ENCODE measurements at places on chromosomes 2 and 18. TPM values are rescaled to one million over a fixed set of nuclear protein-coding genes. Genes with fewer than 3 reads are reported as not detected.
A peak's percentile ranks its signal among the peaks of the same experiment; 100 is the strongest.

DNA sequence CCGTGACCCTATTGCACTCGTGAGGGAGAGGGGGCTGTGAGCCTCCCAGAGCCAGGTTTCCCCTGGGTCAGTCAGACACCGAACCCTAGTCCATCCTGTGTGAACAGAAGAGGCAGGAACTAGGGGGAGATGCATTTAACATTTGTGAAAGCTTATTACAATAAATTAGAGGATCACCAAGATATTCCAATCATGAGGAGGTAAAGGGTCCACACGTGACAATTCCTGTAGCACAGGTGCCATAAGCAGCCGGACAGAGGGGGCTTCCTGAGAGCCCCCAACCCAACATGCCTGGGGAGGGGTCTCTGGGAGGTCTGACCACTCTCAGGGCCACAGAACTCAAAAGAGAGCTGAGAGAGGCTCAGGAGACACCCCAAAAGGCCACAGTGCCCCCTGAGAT, 93.3 kb downstream of the KCNF1 start:
- no peak for DNase-seq

GRCh38 chr2:41900101-41900577, 147.7 kb upstream of the PKDCC start:
- DNase-seq: no peak

DNA sequence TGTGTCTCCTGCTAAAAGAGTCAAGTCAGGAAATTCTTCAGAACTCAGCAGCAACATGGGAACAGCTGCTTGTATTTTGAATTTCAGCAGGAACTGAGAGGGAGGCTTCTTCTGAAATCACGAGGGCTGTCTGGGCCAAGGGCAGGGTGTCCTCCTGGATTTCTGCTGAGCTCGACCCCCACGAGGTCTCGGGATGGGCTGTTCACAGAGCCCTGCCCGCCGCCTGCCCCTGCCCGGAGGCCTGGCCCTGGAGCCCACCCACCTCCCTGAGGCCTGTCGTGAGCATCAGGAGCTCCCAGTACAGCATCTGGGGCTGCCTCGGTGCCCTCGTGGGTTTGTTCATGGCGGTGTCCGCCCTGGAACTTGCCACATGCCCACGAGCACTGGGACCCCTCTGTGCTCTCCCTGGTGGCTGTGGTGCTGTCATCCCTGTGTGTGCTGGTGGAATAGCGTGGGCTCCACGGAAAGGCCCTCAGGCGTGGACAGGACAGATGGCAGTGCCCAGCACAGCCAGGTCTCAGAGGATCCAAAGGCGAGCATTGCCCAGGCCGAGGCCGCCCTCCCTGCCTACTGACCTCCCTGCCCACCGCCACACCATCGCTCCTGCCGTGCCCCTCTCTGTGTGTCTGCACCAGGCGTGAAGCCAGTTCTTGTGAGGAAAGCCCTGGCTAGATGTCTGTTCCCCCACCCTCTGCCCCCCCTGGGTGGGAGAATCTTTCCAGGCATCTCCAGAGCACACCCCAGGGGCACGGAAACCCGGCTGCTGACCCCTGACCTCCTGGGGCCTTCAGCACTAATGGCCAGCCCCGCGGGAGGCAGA, 25.9 kb downstream of the RAMP1 start:
- no peak for DNase-seq

- DNase-seq: no peak
Measured at GRCh38 chr2:36351736-36352349, 3.7 kb upstream of the CRIM1 start.

DNA sequence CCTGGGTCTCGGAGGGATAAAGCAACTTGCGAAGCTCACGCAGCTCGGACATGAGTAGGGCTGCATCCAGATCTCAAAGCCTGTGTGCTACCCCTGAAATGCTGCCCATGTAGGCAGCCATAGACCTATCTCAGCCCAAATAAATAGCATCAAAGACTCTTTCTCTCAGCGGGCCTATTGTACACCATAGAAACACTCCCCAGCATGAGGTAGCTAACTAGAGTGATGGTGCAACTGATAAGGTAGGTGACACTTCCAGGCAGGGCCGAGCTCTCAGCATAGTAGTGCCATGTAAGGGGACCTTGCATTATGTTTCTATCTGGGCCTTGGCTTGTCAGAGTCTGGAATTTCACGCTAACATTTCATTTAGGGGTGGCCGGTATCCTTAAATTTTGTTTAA, 52.4 kb downstream of the RABL2A start:
- DNase-seq: no peak

DNA sequence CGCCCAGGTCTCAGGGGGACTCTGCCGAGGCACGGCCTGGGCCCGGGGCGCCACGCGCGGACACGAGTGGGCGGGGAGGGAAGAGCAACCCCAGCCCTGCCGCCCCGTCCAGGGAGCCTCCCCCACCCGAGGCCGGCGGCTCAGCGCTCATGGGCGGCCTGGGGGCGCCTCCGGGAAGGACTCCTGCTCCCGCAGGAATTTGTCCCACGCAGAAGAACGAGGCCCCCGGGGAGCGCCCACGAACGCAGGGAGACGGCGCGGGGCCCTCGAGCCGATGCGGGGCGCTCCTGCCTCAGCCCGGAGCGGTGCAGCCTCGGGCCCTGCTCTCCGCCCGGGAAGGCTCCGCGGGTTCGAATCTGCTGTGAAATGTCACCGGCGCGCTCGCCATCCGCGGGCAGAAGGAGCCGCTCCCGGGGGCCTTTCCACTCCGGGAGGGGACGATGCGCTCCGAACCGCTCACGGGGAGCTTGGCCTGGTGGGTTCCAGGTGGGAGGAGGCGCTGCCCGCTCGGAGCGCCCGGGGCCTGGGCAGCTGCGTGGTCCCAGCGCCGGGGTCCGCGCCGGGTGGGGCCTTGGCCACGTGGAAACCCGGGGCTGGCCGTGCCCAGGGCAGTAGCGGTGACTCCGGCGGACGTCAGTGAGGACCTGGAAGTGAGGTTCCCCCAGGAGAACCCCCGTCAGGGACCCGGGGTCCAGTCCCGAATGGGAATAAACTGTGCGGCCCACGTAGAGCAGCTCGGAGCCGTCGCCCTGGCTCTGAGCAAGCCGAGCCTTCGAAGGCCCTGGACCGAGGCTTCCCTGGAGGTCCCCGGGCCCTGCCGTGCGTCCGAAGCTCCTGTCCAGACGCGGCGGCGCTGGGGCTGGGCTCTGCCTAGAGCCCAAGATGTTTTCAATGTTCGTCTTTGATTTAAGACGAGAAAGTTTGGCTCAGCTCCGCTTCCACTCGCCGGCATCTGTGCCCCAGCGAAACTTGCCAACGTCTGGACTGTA, 41.4 kb upstream of the CTDP1 start:
- DNase-seq: peak; percentile 68

- DNase-seq: no peak
Measured at GRCh38 chr2:204027091-204027490, 90.5 kb downstream of the ICOS start.

DNA sequence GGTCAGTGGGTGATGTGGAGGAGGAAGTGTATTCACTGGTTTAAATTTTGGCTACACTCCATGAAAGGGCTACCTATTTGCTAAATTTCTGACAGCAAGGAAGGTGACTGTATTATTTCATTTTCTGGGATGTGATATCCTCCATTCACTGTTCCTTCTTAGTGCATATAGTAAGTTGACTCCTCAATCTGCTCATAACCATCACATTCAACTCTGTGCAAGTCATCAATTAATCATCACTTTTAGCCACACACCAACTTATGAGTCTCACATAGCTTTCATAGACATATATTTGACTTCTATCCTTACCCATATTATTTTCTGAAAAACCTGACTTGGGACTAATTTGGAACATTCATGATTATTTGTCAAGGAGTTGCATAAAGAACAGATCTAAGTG, 16.9 kb downstream of the KLHL41 start:
- DNase-seq: no peak

DNA sequence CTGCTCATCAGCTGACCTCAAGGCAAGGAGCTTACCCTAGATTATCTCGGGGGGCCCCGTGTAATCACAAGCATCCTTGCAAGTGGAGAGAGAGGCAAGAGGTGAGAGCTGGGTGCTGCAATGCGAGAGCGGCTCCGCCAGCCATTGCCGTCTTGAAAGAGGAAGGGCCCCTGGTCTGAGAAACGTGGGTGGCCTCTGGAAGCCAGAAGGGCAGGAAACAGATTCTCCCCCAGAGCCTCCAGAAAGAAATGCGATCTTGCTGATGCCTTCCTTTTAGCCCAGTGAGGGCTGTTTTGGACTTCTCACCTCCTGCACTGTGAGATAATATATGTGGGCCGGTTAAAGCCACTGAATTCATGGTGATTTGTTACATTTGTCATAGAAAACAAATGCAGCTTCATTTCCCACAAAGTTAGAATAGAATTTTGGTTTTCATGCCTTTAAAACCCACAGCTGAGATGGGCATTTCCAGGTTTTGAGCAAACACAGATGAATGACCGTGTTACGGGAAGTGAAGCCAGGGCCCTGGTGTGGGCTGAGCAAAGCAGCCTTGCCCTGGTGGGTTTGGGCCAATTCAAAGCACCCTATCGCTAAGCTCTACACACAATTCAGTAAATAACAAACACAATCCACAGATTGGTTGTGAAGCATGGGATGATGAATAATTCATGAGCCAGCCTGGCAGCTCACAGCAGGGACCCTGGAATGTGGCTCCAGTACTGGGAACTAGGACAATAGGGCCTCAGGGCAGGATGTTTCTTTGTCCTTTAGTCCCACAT, 319.9 kb upstream of the HS6ST1 start:
- no peak for DNase-seq

The TNFRSF11A gene
- 2.7 TPM for total RNA-seq

- DNase-seq: no peak
Measured at GRCh38 chr2:85057226-85057962, 75.8 kb upstream of the TCF7L1 start.

GRCh38 chr2:229689307-229689839, 25.0 kb downstream of the DNER start:
- DNase-seq: no peak

The RAX gene
- not detected for total RNA-seq

DNA sequence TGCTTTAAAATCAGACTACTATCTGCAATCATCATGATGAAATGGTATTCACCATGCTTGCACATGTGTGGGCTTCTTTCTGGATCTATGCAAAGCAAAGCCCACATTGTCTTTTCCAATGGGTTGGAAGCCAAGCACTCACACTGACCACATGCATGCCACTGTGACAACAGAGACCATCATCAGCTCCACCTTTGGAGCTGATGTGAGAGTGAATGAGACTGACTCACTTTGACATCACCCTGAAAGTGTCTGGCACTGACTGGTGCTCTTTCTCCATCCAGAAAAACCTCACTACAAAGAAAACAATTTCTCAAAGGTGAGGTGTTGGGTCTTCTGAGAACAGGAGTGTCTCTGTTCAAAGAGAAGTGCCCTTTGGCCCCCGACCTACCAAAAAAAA, 4.7 kb downstream of the MYO5B start:
- no peak for DNase-seq

The PRKAG3 gene
- not detected for total RNA-seq

GRCh38 chr2:122867941-122868340, 1112.5 kb downstream of the TSN start:
- no peak for DNase-seq

The FN1 gene
- total RNA-seq: 5,098 TPM

DNA sequence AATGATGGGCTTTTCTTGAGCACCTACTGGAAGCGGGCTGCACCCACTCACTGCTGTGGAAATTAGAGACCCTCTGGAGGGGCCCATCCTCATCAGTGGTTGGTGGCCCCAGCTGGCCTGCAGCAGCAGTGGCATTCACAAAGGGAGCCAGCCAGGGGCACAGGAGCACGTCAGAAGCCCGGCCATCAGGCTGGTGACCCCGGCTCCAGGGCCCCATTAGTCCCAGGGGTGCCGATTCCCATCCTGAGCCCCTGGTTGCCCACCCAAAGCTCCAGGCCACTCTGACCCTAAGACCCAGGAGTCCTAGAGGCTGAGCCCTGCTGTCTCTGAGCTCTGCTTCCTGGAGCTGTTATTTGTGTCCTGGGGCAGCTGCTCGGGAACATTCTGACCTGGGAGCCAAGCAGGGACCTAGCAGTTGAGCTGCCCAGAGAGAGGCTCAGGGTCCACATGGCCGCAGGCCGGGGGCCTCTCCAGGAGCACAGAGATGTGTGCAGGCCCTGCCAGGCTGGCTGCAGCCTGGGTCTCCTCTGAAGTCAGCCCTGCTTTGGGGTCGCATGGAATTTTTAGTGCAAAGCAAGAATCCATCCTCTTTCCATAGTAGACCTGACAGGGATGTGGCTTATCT, 207.2 kb downstream of the KLHL29 start:
- DNase-seq: peak; percentile 60

GRCh38 chr2:182349268-182349667, 77.6 kb downstream of the PDE1A start:
- no peak for DNase-seq

- no peak for DNase-seq
Measured at GRCh38 chr2:7516484-7517063, 599.4 kb downstream of the RNF144A start.

The PARD6G gene
- 7.9 TPM for total RNA-seq

The SERPINB11 gene
- total RNA-seq: not detected

DNA sequence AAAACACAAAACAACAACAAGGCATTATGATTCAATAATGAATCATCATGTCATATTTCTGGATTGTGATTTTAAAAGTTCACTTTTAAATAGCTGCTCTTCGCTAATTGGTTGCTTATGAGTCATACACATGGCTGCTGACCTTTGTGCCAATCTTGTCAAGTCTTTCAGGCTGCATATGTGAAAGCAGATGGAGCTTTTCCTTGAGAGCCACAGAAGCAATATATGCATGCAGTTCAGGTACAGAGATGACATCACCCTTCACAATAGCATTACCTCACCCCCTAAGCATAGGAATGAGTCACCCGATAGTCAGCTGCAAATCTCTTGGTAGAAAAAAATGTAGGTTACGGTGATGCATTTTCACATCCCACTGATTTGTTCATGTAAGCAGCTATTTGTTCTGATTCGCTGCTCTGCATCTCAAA, 27.2 kb downstream of the EIF2AK3 start:
- DNase-seq: peak; percentile 13

GRCh38 chr2:220432645-220433044, 805.2 kb downstream of the SLC4A3 start:
- no peak for DNase-seq

DNA sequence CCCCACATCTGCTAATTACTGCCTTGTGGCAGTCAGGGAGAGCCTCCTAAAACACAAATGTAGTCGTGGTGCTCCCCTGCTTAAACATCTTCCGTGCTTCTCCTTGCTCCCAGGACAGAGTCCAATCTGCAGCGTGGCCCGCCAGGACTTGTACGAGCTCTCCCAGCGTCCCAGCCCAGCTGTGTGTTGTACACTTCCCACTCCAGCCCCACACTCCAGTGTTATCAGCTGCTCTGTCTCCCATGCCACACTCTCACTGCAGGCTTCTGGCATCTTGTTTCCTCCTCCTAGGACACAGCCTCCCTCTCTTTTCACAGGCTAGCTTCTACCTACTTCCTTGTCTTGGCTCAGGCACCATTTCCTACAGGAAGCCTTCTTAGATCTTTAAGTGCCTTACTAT, 199.4 kb downstream of the ALPK2 start:
- DNase-seq: no peak

The UGT1A9 gene
- total RNA-seq: not detected

GRCh38 chr18:36358141-36358540, 60.6 kb downstream of the FHOD3 start:
- no peak for DNase-seq

The CAVIN2 gene
- 43.4 TPM for total RNA-seq

The IL18RAP gene
- total RNA-seq: 0.11 TPM
